ENCODE measurements at places on chromosomes 3 and 15. TPM values are rescaled to one million over a fixed set of nuclear protein-coding genes. Genes with fewer than 3 reads are reported as not detected.

- no peak for DNase-seq
Observed at GRCh38 chr15:42367041-42367440, 7.7 kb downstream of the CAPN3 start.

MYH15 gene
- 0.07 TPM for total RNA-seq

ST3GAL6 gene
- total RNA-seq, result 4.7 TPM

GCNT3 gene
- not detected for total RNA-seq

DNA sequence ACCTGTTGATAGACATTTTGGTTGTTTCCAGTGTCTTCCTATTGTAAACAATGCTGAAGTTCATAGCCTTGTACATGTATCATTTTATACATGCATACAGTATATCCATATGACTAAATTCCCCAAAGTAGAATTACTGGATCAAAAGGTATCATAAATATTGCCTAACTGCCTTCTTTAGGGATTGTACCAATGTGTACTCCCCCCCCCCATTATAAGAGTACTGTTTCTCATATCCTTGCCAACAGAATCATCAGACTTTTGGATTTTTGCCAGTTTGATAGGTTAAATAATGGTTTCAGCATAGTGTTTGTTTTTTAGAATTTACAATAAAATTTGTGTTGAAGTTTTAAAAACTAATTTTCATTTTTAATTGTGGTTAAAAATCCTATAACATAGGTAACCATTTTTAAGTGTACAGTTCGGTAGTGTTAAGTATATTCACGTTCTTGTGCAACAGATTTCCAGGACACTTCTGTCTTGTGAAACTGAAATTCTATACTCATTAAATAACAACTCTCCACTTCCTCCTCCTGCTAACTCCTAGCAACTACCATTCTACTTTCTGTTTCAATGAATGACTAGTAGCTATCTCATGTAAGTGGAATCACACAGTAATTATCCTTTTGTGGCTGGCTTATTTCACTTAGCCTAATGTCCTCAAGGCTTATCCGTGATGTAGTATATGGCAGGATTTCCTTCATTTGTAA is 30.8 kb upstream of the MAP3K13 start:
- DNase-seq, result no peak

DNA sequence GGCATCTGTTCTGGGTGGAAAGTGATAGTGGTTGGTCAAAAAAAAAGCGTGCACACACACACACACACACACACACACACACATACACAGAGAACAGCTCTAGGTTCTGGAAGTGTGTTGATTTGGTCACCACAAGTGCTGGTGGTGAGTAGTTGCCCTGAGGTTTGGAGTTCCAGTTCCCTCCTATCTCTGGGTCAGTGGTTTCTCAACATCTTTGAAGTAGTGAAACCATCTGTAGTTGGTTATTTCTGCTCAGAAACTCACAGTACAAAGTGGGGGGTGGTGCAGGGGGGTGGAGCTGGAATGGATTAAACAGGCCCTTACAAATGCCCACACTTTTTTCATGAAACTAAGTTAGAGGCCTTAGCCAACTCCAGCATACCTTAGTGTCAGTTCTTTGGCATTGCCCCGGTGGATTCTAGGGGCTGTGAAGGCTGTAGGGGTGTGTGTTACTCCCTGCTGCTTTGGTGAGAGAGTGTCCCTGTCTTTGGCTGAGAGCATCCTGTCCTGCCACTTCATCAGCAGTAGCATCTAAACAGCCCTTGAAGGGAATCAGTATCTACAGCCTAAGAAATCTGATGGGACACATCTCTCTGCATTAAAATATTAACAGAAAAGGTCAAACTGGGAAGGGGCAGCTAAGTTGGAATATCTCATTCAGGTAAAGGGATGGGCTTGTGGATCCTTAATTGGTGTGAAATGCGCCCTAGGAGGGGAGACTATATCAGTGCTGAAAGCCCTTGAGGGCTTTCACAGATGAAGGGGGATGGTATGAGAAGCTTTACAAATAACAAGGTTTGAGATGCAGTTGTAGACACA is 20.6 kb downstream of the SMAD3 start:
- no peak for DNase-seq

GRCh38 chr15:80832686-80833085 is 53.5 kb downstream of the CEMIP start:
- no peak for DNase-seq

Data from GM23338 (cell line).